ENCODE measurements at places on chromosomes 3 and 15.
A peak's percentile ranks its signal among the peaks of the same experiment; 100 is the strongest.

DNA sequence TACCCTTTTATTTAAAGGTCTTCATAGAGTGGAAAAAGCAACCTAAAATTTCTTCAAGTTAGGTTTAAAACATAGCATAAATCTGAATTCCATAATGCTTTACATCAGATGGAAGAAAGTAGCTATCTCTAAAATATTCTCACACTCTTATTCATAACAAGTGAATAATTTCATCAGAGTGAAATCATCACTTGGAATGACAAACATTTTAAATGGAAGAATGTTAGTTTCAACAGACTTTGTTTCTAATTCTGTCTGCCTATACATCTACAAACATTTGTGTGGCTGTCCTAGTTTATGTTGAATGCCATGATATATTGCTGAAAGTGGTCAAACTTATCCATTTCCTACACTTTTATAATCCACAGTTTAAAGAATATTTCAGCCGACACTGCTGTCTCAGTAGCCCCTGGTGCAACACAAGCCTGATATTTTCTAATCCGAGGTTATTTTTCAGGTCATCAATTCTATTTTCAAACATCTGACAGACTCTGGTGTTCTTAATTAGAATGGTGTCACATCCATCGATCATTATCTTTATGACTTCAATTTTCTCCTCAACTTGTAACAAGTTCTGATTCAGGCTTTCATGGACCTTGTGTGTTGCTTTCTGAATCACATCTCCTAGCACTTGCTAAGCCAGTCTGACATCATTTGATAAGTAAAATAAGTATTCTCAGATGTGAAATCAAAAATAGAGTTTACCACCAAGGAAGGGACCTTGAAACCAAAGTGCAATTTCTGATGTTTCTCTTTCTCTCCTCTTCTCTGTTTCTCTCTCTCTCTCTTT is 17.1 kb upstream of the CNTN3 start:
- no peak for DNase-seq

DNA sequence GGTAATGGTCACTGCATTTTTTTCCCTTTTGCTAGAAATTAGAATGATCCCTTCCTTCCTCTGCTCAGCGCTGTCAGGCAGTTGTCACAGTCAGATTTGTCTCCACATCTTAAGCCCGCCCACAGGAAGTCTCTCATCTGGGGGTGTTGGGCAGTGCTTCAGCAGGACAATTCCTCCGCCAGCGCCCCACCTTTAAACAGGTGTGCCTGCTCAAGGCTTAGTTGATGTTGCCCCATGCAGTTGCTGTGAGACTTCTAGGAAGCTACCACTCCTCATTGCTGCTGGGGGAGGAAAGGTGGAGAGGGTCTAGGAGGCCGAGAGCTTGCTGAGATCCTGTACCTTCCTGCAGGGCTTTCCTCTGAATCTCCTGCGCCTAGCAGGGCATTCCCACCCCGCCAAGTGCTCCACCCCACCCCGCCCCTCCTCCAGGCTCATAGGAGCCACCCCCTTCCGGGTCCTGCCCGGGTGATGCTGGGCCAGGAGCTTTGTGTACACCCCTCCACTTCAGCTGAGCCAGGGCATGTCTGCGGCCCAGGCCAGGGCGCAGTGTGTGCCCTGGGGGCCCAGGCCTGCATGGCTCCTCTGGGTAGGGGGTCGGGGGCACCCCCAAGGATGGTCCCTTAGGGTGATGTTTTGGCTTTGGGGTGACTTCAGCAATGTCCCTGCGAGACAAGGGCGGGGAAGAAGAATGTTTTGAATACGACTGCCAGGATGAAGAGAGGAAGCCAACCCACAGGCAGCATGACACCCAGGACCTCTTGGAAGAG is 68.7 kb downstream of the TRAK1 start:
- DNase-seq = peak; percentile 58

- no peak for DNase-seq
Observed at GRCh38 chr3:158101335-158102241, 4.6 kb downstream of the SHOX2 start.

DNA sequence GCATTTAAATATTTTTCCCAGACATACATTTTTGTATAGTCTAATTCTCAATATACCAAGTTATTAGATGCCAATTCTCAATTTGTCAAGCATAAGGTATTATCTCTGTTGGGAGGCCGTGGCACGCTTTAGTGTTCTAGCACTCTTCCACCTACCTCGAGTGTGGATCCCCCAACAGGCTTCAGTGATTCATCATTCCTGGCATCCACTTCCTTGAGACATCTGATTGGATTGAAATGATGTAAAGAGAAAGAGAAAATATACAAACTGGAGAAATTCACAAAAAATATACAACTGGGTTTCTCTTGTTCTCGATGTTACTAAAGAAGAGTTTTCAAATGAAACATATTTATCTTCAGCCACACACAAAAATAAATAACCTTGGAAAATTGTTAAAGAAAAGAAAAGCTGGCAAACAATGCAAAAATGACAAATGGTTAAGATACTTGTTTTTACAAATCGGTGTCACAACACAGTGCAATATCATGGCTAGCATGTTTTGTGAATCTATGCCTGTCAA is 218.0 kb upstream of the CDIN1 start:
- no peak for DNase-seq

DNA sequence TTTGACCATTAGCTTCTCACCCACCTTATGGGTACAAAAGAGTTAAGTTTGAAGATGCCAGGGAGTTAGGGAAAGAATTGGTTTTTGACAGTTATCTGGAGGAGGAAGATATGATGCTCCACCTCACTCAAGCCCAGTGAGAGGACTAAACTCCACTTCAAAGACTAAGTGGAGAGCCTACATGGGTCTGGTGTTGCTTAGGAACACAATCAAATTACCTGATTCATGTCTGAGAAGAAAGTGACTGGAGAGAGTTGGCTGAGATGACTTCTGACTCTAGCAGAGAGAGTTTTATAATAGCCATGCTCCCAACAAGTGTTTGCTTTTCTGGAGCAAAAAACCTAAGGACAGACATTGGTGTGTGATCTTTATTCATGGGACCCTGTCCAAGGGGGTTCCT is 43.3 kb downstream of the SUCNR1 start:
- no peak for DNase-seq

DNA sequence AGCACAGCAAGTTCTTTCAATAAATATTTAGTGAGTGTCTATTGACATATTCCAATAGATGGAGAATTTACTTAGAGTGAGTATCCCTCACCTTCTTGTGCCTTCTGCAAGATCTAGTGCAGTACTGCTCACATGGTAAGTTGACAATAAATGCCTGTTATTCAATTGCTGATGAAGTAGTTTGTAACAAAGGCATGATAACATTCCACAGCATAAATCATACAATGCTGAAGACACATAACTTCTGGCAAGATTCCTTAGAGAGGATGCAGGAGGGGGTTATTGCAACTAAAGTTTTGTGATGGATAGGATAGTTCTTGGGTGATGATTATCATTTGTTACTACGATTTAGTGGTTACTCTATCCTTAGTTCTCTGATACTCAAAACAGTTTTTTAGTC is 112.2 kb upstream of the RBMS3 start:
- DNase-seq = no peak

DNA sequence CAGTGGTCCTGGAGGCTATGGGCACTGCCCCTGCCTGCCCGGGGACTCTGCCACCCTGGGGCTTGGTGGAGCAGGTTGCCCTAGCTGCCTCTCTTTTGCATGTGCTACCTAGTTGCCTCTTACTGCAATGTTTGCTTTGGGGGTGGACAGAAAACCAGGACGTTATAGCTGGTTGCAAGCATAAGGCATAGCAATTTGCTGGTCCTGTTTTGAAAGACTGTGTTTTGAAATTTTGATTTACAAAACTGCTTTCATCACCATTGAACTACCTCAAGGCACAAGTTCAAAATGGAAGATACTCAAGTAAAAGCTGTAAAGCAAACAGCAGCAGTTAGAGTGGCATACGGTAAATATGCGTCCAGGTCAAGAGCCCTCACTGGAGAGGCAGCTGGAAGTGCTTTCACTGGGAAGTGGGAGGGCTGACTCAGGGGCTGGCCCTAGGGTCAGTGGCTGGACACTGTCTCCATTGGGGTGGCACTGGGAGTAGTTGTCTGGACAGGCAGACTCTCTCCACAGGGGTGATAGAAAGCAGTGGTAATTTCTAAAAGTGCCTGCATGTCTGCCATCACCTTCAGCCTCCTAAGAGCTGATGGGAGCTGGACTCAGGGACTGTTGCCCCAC is 138.1 kb downstream of the CHDH start:
- DNase-seq = no peak

DNA sequence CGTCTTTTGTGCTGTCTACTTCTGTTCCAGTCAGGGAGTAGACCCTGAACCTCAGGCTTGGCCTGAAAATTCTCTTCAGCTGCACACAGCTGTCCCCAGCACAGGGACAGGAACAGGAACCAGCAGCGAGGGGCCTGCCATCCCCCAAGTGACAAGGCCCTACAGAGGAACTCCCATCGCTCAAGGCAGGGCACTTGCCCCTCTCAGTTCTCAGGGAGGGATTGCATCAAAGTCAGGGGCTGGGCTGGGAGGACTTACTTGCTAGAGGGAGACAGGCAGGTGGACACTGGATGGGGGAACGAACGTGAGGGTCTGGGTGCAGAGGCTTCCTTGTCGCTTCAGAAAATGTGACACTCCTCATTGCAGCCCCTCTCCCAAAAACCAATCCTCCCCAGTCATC is 163.6 kb downstream of the CHSY1 start:
- no peak for DNase-seq

DNA sequence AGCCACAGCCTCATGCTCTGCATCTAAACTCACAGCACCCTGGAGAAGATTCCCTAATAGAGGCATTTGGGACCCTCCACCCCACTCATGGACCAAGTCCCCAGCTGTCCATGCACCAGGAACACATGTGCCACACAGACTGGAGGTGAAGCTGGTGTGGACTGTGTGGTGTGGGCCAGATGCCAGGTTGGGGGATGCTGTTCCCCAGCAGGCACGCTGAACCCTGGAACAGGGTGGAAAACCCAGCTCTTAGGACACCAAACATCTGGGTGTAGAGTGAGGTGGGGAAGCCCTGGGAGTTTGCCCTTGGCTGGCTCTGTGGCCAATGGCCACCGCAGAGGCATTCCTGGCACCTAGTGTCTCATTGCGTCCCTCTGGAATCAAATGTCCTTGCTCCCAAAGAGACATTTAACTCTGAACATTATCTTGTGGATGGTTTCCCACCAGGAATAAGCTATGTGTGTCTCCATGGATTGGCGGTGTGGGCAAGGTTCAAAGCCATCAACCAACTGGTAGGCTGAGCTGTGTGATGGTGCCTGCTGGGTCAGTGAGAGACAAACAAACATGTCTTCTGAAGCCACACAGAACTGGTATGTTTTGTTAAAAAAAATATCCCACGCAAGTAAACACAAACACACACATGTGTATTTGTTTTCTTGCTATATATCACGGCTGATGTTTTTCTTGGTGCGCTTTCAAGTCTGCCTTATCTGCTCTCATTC is 65.0 kb downstream of the EXOG start:
- DNase-seq = no peak

- no peak for DNase-seq
Observed at GRCh38 chr15:29917600-29918597, 95.6 kb upstream of the TJP1 start.

- no peak for DNase-seq
Observed at GRCh38 chr3:123778991-123779622, 105.0 kb downstream of the MYLK start.

DNA sequence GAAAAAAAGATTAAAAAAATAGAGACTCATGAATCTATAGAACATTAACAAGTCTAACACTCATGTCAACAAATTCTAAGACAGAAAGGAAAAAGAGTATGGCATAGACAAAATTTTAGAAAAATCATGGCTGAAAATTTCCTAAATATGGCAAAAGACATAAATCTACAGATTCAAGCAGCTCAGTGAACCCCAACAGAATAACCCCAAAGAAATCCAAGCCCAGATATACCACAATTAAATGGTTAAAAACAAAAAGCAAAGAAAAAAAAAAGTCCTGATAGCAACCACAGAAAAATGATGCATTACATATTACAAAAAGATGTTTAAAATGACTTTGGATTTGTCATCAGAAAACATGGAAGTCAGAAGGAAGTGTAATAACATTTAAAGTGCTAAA is 75.6 kb downstream of the AQR start:
- DNase-seq = no peak

DNA sequence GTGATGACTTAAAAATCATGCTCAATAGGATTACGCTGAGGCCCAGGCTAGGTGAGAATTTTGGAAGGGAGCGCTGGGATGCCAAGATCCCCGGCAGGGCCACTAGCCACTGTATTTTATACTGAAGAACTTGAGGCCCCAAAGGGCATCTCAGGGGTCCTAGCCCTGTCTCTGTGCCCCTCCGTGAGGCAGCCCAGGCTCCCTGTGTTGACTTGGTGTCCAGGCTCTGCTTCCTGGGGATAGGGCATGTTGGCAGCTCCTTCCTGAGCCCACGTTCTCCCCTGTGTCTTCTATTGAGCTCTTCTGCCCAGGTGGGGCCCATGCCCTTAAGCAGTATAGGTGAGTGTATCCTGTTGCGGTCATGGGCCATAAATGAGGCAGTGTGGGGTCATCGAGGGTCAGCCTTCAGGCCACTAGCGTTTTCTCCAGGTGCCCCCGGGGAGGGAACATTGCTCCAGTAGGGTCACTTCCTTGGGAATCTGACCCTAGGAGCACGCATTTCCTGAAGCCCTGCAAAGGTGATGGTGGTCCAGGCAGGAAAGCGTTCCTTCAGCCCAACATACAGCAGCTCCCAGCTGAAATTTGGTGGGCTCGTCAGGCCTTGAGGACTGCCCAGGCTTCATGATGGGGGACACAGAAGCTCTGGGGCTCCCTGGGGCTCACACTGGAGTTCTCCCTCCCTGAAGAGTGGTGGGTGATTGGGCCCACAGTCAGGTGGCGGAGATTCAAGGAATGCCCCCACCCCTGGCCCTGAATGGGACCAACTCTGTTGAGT is 189.4 kb downstream of the UBE3A start:
- DNase-seq = no peak

DNA sequence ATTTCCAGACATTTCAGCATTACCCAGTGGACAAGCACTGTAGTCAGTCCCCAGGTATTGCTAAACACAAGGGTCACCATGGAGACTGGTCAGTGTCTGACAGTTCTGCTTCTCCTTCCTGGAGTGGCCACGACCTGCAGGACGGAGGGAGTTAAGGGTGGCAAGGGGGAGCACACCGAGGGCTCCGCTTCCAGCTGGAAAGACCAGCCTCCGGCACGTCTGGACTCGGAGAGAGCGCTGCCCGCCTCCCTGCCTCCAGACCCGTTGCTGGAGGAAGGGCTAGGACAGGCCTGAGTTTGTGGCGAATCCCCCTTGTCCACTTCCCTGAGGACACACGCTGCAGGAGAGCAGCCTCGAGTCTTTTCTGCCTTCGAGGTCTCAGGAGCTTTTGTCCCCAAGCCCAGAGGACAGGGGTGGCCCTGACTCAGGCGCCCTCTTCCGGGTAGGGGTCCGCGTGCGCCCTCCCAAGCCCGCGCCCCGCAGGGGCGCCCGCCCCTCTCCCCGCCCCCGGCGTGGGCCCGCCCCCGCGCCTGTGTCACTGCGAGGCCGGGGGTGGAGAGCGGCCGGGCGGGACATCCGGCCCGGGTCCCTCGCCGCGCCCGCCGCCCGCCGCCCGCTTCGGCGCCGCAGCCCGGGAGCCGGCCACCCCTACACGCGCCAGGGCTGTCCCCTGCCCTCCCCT is at the start of gene CHST14:
CHST14 (plus strand) TSS at position 562 of the 682 bp plus-strand sequence. CDS start 230 bp downstream, outside the sequence.
- DNase-seq = peak; percentile 31

GRCh38 chr3:12681943-12682390 is 18.1 kb upstream of the RAF1 start:
- no peak for DNase-seq

- no peak for DNase-seq
Observed at GRCh38 chr3:2784627-2785026, 325.5 kb downstream of the IL5RA start.

GRCh38 chr15:57993409-57994145 is 71.9 kb downstream of the ALDH1A2 start:
- no peak for DNase-seq
